CD4-positive, alpha-beta T cell (primary cell): ENCODE measurements at places on chromosomes 3 and 15.

DNA sequence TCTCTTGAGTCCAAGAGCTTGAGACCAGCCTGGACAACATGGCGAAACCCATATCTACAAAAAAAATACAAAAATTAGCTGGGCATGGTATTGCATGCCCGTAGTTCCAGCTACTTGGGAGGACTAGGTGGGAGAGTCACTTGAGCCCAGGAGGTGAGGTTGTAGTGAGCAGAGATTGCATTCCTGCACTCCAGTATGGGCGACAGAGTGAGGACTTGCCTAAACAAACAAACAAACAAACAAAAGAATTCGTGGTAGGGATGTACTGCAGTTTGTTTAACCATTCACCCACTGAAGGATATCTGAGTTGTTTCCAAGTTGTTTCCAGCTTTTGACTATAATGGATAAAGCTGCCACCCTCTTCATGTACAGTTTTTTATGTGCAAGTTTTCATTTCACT, 7.5 kb upstream of the NMD3 start:
- no peak for DNase-seq

GRCh38 chr15:34691034-34691433, 63.8 kb downstream of the GJD2 start:
- DNase-seq: no peak

- no peak for DNase-seq
These were observed 137.6 kb downstream of the IMPG2 start for GRCh38 chr3:101182734-101183133.

DNA sequence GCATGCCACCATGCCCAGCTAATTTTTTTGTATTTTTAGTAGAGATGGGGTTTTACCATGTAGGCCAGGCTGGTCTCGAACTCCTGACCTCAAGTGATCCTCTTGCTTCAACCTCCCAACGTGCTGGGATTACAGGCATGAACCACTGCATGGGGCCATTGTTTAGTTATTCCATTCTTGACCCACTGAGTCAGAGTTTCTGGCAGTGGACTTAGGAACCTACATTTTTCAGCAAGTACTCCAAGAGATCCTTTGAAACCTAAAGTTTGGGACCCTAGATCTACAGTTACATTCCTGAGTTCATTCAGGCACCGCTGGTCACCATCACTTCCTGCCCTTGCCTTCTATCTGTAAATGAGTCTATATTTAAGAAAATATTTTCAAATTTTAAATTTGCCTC, 1.4 kb upstream of the TNFSF10 start:
- no peak for DNase-seq

GRCh38 chr3:37200141-37200540, 25.8 kb upstream of the LRRFIP2 start:
- no peak for DNase-seq

DNA sequence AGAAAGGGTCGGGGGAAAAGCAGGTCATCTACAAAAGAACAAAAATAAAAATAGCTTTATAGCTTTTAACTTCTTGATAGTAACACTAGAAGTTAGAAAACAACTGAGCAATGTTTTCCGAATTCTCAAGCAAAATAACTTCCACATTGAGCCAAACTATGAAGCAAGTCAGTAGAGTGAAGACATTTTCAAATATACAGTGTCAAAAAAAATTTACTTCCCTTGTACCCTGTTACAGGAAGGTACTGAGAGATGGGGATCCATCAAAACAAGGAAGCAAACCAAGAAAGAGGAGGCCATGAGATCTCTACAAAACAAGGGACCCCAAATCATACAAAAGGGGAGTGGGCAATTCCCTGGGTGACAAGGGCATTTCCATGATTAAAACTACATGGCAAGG, 26.6 kb upstream of the STIMATE start:
- no peak for DNase-seq

DNA sequence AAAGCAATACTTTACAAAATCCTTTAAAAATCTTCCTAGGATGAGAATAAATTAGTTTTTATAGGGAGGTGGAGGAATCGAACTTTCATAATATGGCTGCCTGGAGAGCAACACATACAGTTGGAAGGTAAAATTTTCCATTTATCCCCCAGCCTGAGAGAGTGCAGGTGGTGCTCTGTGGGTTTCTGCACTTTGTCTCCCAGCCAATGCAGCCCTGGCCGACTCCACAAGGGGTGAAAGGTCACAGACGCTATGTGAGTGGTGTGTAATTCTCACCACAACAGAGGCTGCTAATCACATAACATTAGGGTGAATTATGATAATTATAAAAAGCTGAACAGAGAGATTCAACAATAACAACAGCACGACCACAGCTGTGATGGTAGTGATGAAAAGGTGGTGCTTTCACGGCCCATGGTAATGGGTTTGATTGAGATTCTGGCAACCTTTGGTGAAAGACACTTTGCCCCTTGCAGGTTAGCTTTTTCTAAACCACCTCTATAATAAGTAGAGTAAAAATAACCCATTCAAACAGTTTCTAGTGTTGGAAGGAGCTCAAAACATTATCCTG, 30.1 kb upstream of the NANOGP8 start:
- DNase-seq: no peak
